ENCODE measurements at places on chromosomes 3 and 15.

- DNase-seq, result no peak
Measured at GRCh38 chr3:130933801-130934345, 40.0 kb downstream of the ATP2C1 start.

DNA sequence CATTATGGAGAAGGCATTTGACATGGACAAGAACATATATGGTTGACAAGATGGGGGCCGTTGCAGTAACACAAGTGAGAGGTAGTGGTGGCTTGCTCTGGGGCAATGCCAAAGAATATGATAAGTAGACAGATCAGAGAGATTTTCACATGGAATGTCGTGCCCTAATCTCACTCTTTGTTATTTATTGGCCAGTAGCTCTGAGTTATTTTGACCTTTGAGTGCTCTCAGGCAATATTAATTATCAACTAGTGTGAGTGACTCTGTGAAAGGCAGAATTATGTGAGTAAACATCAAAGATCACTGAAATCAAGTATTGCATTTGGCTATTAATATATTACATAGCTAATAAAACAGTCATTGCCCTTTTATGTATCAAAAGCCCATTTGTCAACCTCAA, 164.9 kb upstream of the ADAMTS9 start:
- DNase-seq, result no peak

GRCh38 chr3:127985216-127985615, 67.0 kb upstream of the SEC61A1 start:
- DNase-seq, result no peak

DNA sequence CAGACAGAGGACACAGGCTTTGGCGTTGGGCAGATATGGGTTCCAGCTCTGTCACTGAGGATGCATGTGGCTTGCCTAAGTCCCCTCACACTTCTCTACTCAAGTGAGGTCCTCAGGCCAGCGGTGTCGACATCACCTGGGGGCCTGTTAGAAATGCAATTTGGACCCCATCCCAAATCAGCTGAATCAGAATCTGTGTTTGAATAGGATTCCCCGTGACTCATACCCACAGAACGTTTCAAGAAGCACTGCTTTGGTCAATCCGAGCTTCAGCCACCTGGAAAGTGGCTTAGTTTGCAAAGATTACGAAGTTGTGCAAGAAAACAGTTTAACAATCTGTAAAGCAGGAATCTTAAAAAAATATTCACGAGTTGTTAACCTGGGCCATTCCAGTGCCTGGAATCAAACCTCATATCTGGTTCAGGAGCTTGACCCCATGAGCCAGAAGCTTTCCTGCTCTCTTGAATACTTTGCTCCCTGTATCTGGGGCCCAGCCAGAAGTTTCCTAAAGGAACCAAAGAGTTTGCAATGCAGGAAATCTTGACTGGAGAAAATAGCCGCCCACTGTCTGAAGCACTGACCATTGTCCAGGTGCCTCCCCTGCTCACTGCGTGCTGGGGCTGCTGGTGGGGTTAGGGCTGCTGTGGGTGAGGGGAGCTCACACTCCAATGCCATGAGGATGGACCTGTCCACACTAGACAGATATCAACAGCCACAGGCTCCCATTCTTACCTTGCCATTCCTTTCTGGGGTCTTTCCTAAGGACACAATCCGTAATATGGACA, 208.5 kb upstream of the LINGO1 start:
- no peak for DNase-seq

- no peak for DNase-seq
Measured at GRCh38 chr3:132343018-132343612, 25.9 kb downstream of the ACP3 start.

DNA sequence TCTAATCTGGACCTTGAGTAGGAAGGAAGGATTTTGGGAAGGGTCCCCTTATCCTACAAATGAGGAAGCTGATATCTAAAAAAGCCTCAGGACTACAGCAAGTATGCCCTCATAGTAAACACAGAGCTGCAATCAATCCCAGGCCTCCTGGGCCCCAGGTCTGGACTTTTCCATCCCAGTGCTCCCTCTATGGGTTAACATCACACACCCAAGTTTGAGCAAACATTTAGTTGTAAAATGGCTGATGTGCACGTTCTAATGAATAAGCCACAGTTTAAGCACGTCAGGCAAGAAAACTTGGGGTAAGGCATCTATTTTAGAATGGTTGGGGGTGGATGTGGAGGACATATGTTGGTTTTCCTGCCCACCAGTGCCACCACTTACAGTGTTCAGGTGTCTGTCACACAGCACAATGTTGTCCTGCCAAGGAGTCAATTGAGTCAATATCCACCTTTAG, 44.3 kb upstream of the UBE2E1 start:
- no peak for DNase-seq

All from D721Med (cell line).